ENCODE measurements at places on chromosomes 1 and 21.

DNA sequence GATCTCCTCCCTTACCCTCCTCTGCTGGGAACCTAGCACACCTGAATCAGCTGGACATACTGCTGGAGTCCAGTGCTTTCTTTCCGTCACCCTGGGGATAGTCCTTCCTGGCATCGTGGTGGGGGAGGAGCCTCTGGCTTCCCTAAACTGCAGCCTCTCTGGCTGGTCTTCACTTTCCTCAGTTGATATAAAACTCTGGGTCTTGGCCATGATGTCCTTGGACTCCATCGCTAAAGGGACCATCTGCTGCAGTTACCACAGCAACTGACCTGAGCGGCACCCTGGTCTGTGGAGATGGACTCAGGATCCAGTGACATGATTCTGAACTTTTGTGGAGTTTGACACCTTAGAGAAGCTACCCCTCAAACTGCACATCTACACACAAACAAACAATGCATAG lies 22.8 kb downstream of the PARS2 start:
- DNase-seq: no peak

DNA sequence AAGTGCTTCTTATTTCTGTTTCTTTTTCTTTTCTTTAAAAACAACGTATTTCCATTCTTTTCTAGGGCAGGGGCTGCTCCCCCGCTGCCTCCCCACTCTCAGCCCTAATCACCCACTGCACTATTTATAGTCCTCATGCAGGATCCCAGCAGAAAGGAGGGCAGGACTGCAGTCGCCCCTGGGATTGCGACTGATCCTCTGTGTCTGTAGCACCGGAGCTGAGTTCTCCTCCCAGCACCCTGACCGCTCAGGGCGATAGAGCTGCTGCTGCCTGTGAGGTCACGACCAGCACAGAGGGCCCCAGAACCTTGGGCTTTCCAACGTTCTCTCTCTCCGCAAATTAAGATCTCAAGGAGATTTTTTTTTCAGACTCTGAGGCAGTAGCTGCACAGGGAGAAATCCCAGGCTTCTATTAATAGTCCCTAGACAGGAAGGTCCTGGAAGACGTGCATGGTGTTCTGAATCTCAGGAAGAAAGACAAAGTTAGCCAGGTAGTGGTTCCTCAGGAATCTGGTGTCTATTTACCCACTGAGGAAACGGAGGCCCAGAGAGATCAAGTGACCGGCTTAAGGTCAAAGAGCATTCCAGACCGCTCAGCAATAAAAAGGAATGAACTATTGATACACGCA lies 46.8 kb downstream of the PRAMEF20 start:
- DNase-seq: no peak

DNA sequence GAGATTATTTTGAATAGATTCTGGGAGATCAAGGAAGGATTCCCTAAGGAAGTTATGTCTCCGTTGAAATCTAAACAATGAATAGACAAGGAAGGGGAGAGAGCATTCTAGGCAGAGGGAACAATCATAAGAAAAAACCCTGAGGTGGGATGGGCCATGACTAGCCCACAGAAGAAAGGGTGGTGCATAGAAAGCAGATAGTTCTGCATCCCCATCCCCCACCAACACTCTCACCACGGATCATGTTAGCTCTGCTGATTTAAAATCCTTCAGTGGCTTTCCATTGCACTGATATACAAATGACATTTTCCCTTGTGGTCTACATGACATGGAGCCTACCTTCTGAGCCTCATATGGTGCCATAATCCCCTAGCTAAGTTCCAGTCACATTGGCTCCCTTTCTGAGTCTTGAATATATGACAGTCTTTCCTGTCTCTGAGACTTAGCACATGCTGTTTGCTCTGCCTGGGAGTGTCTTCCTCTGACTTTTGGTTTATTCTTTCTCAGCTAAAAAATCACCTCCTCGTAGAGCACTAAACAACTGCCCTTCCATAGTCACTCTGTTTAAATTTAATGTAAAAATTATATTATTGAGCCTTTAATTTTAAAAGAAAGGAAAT lies 15.2 kb downstream of the SCMH1 start:
- no peak for DNase-seq

DNA sequence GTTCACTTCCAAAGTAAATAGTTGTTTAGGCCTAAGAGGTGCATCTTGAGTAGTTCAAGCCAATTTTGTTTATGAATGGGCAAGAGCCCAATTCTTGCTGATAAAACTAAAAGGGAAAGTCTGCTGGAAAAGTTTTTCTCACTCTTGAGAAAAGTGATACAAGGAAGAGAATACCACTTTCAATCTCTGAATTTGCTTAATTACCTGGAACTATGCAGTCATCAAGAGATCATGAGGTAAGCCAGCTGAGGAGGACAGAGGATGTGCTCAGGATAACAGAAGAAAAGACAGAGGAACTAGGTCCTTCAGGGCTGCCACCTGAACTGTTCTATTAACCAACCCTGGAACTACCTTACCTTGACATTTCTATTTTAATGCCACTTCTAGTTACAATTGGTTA lies 42.2 kb downstream of the ILDR2 start:
- no peak for DNase-seq

DNA sequence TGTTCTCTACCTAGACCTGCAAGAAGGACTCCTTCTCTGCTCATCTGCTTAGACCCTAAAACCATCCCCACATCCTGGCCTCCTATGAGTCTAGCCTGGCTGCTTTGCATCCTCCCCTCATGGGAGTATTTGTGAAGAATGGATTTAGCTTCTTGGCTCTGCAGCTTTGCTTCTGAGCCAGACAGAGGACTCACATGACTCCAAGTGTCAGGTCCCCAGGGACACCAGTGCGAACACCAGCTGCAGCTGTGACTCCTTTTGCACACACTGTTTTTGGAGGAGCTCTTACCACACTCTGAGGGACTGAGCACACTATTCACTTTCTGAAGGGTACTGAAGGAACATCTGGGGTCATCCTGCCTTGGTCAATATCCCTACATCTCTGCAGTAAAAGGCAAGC lies 131.8 kb upstream of the SGIP1 start:
- DNase-seq: no peak

GRCh38 chr21:18529254-18529653 lies 125.7 kb upstream of the TMPRSS15 start:
- peak; percentile 19 for DNase-seq

DNA sequence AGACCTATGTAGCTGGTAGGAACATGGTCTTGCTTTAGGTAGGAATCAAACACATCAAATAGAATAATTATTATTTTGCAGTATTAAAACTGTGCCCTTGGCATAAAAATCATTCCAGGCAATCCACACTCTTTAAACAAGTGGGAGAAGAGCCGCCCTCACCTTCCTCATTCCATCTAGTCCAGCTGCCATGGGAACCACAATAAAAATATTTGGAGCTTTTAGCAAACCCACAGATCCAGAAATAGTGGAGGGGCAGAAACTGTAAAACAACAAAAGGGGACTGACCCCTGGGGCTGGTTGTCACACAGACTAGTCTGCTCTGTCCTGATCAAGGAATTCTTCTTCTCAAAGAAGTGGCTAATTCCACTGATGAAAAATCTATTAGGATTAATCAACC lies 61.6 kb downstream of the PTPRC start:
- no peak for DNase-seq

DNA sequence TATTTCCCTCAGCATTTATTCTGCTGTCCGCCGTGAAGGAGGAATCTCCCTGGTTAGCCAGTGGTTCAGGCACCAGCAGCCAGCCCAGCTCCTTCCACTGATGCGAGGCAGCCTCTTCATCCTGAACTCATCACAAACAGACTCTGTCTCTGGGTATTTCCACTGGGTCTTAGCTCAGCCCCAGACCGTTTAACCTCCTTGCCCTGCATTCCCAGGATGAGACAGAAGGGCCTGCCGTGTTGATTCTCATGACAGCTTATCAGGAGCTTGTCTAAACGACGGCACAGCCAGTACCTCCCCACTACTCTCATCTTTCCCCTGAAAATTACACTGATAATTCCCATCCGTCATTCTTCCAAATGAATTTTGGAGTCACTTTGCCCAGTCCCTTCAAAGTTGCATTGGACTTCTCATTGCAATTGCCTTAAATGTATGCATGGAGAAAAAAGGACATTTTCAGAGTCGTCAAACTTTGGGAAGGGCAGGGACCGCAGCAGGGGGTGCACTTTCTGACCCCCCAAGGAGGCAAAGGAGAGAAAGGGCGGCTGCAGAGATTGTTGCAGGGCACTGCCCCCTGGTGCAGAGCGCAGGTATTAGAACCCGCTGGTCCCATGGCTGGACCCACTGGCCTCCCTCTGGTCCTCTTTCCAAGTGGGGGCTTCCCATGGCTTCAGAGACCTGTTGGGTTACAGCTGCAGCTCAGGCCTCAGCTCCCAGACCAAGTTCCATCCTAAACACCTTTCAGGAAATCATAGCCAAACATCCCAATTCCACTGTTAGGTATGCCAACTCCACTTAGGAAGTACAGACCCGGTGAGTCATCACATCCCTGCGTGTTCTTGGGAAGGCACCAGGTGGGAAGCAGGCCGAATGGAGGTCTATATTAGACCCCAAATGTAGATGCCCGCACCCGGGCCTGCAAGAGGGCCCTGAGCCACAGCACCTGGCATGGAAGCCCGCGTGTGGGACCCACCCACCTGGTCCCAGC lies 3.7 kb upstream of the MEGF6 start:
- no peak for DNase-seq

- DNase-seq: no peak
Measured at GRCh38 chr1:200624679-200625335, 4.3 kb upstream of the KIF14 start.

DNA sequence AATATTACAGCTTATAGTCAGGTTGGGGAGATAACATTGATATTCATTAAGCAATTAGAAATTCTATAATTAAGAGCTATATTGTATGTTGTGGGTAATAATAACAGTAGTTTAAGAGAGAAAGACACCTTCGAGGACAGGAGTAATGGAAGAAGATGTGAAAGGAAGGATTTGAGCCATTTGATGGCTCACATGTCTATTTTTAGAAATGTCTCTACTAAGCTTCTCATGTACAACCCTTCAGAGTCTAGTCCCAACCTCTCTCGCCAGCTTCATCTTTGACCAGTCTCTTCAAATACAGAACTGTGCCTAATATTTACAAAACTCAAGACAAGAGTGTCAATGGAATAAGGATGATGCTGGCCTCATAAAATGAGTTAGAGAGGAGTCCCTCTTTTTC lies 95.1 kb downstream of the PRRX1 start:
- no peak for DNase-seq

- DNase-seq: no peak
Measured at GRCh38 chr1:21668951-21669257, 253 bp downstream of the RAP1GAP start.

DNA sequence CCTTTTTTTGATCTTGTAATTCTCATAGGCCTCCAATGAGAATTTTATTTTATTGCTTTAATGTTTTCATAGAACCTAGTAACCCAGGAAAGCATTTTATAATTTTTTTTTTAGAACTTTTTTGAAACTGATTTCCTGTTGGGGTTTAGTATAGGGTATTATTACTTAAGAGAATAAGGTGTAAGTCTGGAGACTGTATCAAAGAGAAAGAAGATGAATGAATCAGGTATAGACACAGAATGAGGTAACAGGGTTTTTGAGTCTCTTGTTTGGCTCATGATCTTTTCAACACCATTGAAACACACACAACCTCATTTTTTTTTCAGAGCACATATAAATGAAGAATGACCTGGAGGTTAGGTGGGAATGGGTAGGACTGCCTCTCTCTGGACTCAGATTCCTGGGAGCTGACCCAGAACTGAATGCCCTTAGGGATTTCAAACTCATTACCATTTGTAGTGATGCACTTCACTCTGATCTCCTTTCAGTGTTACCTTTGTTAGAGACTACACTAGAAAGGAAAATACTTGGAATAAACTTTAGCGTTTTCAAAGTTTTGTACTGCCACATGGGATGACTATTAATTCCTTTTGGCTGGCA lies 51.0 kb downstream of the EPB41 start:
- DNase-seq: no peak

GRCh38 chr1:93095804-93096585 lies 16.9 kb downstream of the MTF2 start:
- DNase-seq: no peak

DNA sequence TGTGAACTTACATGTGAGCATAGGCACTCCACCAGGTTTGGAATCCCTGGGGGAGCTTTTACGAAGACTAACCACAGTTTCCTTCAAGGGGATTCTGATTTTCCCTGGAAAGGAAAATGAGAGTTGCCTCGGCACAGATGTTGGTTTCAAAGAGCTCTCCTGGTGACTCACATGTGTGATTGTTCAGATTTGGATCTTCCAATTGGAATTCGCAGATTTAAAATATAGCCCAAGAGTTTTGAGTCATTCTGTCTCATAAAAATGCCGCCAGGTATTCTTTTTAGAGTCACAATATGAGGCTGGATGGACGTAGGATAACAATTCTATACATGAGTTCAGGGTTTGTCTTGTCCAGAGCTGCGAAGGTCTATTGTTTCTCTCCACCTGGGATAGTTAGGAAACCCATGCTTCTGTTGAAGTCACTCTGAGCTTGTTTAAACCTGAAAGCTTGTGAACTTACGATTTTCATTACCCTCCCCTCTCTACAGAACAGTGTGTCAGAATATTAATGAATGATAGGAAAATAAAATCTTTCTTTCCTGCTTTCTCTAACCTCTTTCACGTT lies 64.9 kb downstream of the TGFB2 start:
- DNase-seq: no peak

DNA sequence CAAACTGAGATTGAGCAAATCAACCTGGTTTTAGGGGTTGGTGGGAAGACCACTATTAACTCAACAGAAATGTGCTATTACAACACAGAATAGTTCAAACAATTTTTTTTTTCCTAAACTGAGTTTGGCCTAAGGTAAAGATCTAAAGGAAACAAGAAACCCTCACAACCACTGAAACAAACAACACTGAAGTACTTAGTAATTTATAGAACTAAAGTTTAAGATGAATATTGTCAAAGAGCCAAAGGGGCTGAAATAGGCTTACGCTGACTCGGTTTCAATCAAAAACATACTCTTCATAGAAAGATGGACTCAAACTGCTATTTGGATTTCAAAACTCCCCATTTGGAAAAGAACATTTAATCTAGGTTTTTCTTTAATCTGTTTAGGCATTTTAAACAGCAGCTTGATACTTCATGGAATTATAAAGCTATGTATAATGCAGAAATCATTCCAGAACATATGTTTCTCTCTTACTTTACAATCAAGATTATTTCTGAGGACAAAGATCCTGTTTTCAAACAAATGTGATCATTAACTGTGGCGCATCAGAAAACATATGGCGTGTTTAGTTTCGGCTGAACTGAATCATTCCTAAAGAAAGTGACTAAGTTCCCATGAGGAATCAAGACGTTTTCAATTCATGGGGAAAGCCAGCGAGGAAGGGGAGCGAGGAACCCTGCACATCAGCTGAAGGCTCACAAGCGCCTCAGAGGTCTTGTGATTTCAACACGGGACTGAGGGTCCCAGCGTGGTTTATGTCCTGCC lies 62.7 kb downstream of the SYT6 start:
- no peak for DNase-seq

GRCh38 chr1:182608845-182609610 lies 4.8 kb upstream of the RGS16 start:
- DNase-seq: no peak

All from T47D (cell line).